ENCODE measurements at places on chromosomes 13 and 19.
A peak's percentile ranks its signal among the peaks of the same experiment; 100 is the strongest.

DNA sequence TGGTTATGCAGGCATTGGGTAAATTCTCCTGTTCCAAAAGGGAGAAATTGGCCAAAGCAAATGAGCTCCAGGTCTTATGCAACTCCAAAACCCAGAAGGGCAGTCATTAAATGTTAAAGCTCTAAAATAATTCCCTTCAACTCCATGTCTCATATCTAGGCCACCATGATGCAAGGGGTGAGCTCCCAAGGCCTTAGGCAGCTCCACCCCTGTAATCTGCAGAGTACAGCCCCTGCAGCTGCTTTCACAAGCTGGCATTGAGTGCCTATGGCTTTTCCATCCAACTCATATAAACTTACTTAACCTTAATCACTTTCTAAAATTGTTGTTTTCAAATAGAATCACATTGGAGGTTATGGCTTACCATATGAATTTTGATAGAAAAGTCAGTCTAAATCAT lies 44.7 kb upstream of the ZNF429 start:
- no peak for DNase-seq

GRCh38 chr19:35743640-35744429 lies 1.4 kb downstream of the U2AF1L4 start:
- no peak for DNase-seq

- DNase-seq: no peak
Measured at GRCh38 chr19:21148681-21149080, 6.8 kb downstream of the ZNF431 start.

DNA sequence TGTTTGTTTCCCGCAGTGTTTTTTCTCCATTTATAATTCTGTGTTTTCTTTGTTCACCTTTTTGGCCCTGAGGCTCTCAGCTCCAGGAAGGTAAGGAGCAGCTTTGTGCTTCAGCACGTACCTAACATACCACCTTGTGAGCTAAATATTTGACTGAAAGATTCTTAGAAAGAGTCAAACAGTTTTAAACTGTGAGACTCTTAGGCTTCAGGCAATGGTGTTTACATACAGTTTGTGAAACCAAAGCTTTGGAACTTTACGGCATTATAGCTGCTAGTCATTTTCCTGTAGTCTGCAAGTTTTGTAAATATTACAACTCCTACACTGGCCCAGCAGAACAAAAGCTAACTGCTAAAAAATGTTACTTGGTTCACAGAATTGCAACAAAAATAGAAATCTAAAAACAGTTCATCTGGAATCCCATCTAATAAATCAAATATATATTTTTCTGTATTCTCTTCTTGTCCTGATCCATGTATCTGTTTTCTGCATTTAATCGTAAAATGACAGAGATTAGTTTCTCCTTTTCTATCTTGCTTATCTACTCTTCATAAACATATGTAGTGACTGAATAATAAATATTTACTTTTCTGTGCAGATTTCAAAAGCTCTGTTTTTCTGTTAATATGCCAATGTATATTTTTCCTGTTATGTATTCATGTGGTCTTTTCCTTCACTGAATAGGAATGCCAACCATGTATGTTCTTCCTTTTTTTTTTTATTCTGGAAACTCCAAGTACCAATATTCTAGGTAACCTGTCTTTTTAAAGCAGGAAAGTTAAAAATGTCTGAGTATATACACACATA lies 38.8 kb upstream of the GPI start:
- no peak for DNase-seq

DNA sequence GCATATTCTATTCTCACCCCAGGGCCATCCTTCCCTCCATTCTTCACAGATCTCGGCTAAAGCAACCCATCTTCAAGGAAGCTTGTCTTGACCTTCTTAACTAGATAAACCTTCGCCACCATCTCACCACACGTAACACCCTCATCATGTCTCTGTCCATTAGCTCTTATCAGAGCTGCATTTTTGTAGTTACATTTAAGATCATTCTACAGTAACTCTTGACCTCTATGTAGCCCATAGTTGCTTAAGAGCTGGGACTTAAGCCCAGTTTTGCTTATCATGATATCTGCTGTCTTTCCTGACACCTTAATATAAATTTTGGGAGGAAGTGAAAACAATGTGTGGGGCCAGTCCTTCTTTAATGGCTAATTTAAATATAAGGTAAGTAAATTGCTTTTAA lies 345.1 kb downstream of the MTUS2 start:
- DNase-seq: no peak

- DNase-seq: no peak
Measured at GRCh38 chr19:10450191-10450852, 30.0 kb downstream of the PDE4A start.

DNA sequence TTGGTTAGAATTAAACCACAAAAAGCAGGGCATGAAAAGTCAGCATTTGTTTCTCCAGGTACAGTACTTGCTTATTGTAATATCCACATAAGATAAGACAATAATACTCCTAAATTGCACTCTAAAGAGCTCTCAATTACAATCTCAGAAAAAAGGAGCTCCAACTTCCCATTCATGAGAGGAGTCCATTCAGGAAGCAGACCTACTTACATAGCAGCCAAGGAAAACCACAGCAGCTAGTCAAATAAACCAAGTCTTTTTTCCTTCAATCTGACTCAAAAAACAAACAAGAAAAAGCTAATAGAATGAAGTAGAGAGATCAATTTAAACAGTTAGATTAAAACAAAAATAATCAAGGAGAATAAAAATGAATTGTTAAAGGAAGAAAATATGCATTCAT lies 885.2 kb upstream of the SLITRK6 start:
- no peak for DNase-seq

DNA sequence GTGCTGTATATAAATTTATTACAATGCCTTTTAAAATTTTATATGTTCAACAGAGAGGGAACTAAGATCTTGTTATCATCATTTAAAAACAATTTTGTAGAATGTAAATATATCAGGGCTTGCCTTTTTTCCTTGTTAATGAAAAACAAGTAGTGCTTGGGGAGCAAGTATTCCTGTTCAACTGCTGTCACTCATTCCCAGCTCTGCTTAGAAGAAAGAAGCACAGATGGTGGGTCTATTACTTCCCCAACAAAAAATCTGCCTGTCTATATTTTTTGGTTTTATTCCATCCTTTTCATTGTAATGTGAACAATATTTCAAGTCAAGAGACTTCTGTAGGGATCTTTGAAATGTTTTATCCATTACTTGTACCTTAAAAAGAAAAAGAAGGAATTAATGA lies 503.9 kb downstream of the GPC5 start:
- DNase-seq: no peak

GRCh38 chr13:45119469-45119990 lies 780 bp upstream of the GTF2F2 start:
- DNase-seq: peak; percentile 60

DNA sequence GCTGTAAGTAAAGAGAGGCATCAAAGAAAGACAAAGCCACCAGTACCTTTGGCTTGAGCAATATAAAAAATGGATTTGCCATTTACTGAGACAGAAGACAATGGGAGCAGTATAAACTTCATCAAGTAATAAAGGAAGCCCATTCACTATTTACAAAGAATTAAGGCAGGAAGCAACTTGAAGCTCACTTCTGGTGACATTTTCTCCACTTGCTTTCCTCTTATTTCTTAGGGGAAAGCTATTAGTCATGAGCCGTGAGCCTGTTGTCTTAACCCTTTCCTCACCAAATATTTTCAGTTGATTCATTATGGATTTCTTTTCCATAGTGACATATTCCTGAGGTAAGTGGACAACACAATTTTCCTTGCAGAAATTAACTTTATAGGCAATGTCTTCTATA lies 156.8 kb downstream of the DNAJC3 start:
- DNase-seq: peak; percentile 2

DNA sequence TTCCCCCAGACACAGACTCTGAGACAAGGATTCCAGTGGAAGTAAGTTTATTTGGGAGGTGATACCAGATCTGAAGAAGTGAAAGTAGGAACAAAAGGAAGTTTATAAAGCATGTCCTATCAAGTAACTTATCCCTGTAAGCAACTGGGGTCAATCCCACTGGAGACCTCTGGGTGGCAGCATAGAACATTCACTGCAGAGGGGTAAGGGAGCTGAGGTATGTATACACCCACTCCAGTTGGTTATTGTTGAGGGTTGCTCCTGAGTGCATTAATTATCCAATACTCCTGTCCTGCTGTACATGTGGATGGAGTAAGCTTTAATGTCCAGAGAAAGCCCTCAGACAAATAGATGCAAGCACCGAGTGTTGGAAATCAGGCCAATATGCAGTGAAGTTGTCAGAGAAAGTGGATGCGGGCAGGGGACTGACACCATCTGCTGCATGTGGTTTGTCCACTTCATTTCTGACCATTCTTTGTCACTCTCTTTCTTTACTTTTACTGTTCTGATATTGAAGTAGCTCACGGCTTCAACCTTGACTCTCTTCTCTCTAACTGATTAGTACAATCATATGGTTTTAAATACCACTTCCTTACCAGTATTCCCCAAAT lies 46.7 kb downstream of the NOTCH3 start:
- peak; percentile 15 for DNase-seq

GRCh38 chr13:50798923-50799322 lies 44.6 kb downstream of the DLEU7 start:
- peak; percentile 88 for DNase-seq

DNA sequence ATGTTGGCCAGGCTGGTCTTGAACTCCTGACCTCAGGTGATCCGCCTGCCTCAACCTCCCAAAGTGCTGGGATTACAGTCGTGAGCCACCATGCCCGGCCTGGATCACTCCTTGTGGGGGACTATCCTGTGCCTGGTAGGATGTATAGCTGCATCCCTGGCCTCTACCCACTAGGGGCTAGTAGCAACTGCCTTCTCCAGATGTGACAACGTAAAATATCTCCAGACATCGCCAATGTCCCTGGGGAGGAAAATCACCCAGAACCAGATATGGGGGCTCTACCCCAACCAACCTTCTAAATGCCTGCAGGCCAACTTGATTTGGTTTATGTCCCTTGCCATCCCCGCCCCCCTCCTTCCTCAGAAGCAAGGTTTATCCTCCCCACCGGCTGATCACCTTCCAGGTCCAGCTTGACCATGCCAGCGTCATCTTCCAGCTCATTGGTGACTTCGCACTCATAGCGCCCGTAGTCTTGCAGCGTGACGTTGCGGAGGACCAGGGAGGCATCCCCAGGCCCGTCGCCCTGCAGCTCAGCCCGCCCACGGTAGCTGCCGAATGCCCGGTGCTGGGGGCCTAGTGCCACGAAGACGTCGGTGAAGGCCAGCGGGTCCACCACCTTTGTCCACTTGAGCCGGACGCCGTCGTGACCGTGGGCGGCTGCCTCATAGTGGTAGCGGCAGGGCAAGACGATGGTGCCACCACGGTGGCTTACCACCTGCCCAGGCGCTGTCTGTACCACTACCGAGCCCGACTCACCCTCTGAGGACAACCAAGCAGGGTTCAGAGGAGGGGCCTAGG lies 12.5 kb downstream of the TM6SF2 start:
- no peak for DNase-seq

DNA sequence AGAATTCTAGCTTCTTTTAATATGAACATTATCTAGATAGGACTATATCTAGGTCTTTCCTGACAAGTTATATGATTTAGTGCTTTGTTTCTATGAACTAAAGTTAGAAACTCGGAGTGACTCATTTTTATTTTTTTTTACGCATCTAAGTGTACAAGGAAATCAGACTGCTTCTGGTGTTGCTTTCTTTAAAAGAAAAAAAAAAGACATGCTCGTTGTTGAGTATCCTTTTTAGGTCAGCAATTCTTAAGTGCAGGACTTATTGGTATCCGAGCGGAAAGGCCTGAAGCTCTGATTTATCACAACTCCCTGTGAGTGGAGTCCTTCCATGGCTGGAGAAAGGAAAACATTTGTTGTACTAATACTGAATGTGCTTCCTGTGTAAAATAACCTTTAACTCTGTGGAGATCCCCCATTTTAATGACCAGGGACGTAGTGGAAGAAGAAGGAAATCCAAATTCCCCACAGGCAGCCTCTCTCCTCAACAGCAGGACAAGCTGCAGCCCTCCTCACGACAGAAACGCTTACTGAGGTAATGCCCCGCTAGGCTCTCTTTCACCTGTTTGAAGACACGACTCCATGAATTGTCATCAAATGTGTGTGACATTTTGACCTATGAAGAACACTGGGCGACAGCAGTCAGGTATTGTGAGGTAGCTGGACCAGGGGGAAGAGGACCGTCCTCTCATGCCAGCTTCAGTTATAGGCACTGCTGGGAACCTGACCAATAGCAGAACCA lies 17.9 kb upstream of the POMP start:
- no peak for DNase-seq

DNA sequence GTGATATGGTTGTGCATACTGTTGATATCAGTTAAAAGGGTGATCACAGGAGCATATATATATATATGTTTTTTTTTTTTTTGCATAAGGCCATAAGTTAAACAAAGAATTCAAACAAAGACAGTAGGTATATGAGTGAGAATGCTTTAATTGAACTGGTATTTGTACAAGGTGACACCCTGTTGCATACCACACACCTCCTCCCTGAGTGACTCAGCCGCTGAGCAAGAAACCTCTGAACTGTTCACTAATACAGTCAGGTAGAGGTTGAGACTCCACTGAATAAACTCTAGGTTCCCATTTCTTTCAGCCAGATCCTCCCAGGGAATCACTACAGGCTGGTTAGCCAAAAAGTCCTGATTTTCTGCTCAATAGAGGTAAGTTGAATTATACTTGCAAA lies at the start of gene SCEL:
SCEL (plus strand) TSS at position 259 of the 400 bp plus-strand sequence. CDS start 20,170 bp downstream, outside the sequence.
- DNase-seq: no peak

DNA sequence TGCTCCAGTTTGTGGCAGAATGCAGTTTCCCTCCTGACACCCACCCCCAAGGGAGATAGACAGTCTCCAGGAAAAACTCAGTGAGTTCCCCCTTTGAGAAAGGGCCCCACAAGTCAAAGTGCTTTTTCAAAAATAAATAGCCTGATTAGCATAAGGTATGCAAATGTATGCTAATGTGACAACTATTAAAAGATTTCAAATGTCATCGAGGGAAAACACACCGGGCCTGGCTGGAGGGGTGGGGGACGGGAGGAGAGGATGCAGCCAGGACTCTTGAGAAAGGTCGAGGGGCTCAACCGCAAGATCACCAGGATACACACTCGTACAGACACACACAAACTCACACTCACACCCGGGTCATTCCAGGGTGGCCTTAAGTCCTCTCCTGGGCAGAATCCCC lies 34.3 kb upstream of the ZNRF4 start:
- DNase-seq: no peak

GRCh38 chr19:37975071-37975470 lies 68.1 kb downstream of the SIPA1L3 start:
- DNase-seq: no peak

- DNase-seq: no peak
Measured at GRCh38 chr13:41271456-41272285, 8.3 kb upstream of the MTRF1 start.

GRCh38 chr19:34228347-34228746 lies 26.0 kb upstream of the GARRE1 start:
- no peak for DNase-seq

- DNase-seq: peak; percentile 61
Measured at GRCh38 chr19:55484593-55485438, at the start of gene NAT14. Gene NAT14, plus strand, starts transcription at chr19:55485188. Its CDS starts 521 bp downstream, at chr19:55485709.

DNA sequence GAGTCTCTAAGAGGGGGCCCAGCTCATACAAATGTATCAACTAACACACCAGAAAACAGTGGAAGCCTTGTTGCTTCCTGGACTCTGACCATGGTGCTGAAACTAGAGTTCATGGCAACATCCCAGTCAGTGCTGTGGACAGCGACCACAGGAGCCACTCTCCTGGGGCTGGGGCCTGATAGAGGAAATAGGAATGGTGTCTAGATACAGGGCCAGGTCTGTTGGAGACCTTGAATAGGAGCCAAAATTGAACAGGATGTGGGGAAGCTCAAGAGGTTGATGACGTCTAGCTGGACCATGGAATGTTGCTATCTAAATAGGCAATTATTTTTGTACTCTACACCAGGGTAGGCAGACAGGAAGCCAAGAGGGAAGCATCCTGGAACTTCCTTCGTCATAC lies 21.7 kb downstream of the LILRB4 start:
- no peak for DNase-seq
